Effector memory CD8-positive, alpha-beta T cell (primary cell): ENCODE measurements at places on chromosomes 6 and 20.

DNA sequence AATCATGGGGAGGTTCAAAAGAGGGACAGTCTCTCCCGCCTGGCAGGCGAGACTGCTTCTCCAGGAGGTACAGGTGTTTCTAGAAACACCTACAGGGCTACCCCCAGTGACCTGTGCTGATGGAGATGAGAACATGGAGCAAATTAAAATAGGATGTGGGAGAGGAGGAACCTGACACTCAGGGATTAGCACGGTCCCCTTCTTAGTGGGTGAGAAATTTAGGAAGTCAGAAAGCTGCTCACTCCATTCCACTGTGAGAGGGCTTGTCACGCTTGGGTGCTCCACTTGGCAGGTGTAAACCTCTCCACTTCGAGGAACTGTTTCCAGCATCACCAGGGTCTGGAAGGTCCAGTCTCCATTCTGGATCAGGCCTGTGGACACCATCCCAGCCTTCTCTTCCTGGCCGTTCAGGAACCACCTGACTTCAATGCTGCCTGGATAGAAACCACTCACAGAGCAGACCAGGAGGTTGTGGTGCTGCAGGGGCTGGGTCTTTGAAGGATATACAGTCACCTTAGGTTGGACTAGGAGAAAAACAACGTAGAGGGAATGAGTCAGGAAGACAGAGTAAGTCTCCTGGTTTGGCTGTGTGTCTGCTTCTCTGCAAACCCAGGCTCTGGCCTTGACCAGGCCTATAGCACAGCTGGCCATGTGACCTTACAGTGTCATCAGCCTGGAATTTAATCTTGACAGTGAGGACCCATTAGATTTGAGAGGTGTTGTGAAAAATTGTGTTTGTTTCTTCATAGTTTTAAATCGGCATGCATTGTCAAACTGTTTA is 8.1 kb downstream of the HLA-DRB1 start:
- DNase-seq, result no peak

- no peak for DNase-seq
Observed at GRCh38 chr20:25376236-25376635, 14.4 kb downstream of the ABHD12 start.

DNA sequence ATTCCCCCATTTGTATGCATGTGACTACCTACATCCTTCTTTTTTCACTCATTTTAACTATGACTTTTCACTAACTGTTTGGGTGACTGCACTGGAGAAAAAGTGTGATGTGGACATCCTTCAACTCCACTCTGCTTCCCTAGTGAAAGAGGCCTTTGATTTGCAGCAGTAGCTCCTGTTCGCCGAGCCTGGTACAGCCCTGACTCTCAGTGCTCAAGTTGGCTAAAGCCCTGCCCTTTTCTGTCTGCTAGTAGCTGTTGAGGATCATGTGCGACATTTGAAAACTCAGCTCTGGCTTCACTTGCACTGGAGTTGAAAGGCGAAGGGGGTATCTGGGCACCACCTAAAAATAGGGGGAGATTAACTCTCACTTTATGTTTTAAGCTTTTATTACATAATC is 42.1 kb downstream of the DAAM2 start:
- no peak for DNase-seq

GRCh38 chr20:53581444-53582250 is 12.0 kb downstream of the ZNF217 start:
- DNase-seq, result no peak

GRCh38 chr20:57313230-57313629 is 16.4 kb upstream of the SPO11 start:
- no peak for DNase-seq

DNA sequence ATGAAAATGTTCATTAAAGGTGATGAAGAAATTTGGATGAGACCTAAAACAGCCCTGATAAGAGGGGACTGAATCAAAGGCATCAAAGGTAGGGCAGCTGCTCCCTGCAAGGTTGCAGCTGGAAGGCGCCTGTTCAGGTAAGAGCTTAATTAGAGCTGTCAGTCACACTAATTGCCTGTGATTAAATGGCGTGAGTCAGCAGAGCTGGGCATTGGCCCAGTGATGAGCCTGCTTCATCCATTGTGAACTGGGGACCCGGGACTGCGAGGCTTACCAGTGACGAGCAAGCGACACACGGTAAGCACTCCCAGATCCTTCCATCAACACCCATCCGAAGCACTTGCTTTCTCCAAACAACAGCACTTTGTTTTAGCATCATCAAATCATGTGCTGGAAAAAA is 621.5 kb upstream of the CDH4 start:
- no peak for DNase-seq

- no peak for DNase-seq
Observed at GRCh38 chr6:43922426-43923375, 152.7 kb downstream of the VEGFA start.

DNA sequence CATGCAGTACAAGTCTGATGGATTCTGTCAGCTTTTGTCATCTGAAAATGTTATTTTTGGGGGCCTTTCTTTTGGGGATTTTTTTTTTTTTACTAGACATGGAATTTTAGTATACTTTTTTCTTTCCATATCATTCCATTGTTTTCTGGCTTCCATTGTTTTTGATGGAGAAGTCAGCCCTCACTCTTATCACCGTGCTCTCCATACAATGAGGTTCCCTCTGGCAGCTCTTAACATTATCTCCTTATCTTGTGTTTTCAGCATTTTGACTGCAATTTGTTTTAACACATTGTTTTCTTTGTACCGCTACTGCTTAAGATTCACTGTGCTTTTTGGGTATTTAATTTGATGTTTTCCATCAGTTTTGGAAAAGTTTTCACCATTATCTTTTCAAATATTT is 191.5 kb upstream of the AGPAT4 start:
- DNase-seq, result no peak

- DNase-seq, result no peak
Observed at GRCh38 chr6:158311193-158311592, 1.1 kb upstream of the TULP4 start.

DNA sequence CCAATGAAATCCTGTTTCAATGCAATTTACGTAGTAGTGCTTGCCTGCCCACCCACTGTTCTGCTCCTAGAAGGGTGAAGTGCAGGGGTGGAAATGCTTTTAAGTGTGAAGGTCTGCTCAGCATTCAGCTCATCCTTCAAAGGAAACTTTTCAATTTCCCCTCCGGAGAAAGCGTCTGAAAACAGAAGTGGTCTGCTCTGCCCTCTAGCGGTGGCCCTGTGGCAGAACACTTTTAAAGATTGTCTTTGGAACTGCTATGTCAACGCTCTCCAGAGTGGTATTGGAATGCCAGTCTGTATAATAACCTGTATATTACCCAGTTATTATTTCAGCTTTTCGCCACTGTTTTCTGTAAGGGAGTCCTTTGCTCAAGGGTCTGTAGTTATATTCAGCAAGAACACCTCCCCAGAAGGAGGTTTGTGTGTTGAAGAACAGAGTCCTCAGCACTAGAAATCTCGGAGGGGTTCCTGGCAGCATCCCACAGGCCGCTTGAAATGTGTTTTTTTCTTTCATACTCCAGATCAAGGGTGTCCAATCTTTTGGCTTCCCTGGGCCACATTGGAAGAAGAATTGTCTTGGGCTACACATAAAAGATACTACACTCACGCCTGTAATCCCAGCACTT is 63.1 kb upstream of the KLHL31 start:
- DNase-seq, result peak; percentile 52
